ENCODE measurements at places on chromosomes 6 and 20.

- DNase-seq = no peak
Observed at GRCh38 chr6:134519465-134519864, 201.6 kb upstream of the SGK1 start.

- peak; percentile 67 for DNase-seq
Observed at GRCh38 chr20:5557123-5557522, 193.1 kb upstream of the SHLD1 start.

GRCh38 chr6:138515657-138516248 is 16.5 kb upstream of the NHSL1 start:
- DNase-seq = no peak

- no peak for DNase-seq
Observed at GRCh38 chr20:56409956-56410355, 2.1 kb upstream of the CASS4 start.

DNA sequence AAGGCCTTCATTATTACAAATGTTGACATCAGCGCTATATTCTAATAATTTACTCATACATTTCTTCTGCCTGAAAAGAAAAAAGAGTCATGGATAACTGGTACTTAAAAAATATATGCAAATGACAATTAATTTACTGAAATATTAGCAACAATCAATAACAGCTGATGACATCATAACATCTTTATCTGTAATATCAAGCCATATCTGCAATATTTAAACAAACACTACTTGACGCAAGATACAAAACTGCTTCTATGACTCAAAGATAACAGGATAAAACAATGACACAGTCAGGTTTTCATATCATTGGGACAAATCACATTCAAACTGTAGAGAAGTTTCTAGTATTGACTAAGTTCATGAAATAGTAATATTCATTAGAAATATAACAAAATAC is 16.5 kb downstream of the HACE1 start:
- no peak for DNase-seq

DNA sequence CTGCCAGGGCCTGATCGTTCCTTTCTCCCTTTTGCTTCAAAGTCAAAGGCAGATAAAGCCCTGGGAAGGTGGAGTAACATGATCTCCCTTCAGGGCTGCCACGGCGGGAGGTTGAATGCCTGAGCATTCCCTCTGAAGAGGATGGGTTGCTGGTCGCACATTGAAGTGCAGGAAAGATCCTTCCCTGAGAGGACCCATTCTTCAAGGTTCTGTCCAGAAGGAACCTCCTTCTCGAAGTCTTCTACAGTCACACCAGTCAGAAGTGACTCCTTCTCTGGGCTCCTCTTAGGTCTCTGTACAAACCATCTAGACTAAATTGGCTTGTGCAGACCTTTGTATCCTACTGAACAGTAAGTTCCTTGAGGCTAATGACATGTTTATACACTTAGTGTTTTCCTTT is 192.6 kb upstream of the VGLL2 start:
- no peak for DNase-seq

- peak; percentile 87 for DNase-seq
Observed at GRCh38 chr6:168370310-168370991, 50.9 kb upstream of the DACT2 start.

GRCh38 chr6:84596488-84596887 is 167.9 kb downstream of the TBX18 start:
- no peak for DNase-seq

- no peak for DNase-seq
Observed at GRCh38 chr6:129186988-129187387, 304.1 kb downstream of the LAMA2 start.

DNA sequence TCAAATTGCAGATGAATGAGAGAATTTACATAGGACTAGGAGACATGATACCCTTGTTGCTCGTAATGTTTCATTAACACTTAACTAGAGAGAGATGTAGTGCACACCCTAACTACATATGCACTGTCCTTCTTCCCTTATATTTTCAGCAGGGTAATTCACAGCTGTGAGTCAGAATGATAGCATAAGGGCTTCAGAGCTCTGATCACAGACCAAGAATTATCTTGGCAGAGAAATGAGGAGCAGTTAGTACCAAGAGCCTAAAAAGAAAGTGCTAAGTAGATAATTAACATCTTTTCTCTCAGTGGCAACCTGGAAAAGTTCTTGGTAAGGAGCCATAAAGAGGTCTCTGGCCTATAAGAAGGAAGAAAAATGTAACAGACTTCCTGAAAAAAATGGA is 35.8 kb downstream of the GRIK2 start:
- DNase-seq = no peak

DNA sequence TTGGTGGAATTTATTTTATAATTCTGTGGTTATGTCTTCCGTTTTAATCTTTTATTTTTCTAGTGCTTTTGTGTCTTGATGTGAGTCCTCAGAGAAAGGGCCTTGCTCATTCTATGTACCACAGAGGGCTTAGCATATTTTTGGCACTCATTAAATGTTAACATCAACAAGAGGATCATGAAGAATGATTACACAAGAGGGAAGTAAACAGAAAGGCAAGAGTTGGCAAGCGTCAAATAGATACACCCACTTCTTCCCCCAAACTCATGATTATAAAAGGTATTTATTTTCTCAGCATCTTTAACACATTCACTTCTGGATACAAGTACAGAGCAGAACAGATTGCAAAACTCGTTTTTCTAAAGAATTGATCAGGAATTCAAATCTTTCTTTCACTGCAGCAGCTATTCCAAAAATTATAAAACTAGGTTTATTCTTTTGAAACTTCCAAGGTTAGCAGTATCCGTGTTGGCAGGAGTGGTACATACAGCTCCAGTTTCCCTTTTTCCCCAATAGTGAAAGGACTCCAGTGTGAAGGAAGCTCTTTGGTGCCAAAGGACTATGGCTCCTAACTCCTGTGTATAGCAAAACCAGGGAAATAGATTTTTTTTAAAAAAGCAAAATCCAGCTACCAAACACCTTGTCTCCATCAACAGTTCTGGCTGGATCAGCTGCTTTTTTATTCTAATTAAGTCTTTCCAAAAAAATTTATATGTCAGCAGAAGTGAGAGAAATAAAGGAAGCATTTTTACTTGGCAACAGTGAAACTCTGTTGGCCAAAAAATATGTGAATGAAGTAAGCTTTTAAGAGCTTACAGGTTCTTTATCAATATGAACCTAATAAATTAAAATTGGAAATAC is 221.9 kb downstream of the ADGRG6 start:
- DNase-seq = no peak

GRCh38 chr6:123636782-123637181 is at the start of gene TRDN:
Gene TRDN, minus strand, starts transcription at chr6:123636950. Its CDS starts 175 bp downstream, at chr6:123636775.
- no peak for DNase-seq

DNA sequence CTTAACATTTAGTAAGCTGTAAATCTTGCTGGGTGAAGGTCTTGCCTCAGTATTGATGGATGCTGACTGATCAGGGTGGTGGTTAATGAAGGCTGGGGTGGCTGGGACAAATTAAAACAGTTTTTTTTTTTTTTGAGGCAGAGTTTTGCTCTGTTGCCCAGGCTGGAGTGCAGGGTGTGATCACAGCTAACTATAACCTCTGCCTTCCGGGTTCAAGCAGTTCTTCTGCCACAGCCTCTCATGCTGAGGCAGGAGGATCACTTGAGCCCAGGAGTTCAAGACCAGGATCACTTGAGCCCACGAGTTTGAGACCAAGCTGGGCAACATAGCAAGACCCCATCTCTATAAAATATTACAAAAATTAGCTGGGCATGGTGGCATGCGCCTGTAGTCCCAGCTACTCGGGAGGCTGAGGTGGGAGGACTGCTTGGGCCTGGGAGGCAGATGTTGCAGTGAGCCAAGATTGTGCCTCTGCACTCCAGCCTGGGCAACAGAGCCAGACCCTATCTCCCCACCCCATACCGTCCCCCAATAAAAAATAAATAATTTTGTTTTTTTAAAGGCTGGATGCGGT is 67.2 kb downstream of the NCOA3 start:
- no peak for DNase-seq

DNA sequence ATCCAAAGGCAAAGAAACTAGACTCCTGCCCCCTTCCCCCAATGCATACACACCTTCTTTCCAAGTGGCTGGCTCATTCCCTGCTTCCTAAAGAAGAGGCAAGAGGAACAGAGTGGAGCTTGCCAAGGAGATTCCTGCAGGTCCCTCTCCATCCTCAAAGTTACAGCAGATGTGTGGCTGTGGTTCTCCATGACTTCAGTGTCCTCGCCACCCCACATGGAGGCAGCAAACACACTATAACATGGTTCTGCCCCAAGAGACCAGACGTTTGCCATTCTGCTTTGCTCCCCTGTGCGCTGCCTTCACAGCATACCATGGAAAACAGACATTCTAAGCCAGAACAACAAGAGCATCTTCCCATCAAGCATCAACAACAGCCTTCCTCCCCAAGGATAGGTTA is 84.4 kb downstream of the BACH2 start:
- DNase-seq = no peak

DNA sequence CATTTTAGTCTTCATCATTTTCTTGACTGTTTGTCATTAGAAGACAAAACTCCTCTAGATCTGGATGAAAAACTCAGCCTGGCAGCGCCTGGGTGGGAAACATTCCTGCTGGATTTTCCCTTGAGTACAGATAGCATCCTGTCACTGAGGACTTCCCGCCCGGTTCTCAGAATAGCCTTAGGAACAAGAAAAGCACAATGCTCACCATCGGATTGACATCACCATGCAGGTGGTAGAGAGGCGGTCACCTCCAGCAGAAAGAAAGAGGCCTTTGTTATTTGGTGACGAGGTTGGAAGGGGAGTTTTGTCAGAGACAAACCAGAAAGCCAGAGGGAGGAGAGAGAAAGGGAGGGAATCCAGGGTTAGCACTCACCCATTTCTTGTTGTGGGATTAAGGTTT is 39.8 kb downstream of the KIF25 start:
- DNase-seq = no peak

DNA sequence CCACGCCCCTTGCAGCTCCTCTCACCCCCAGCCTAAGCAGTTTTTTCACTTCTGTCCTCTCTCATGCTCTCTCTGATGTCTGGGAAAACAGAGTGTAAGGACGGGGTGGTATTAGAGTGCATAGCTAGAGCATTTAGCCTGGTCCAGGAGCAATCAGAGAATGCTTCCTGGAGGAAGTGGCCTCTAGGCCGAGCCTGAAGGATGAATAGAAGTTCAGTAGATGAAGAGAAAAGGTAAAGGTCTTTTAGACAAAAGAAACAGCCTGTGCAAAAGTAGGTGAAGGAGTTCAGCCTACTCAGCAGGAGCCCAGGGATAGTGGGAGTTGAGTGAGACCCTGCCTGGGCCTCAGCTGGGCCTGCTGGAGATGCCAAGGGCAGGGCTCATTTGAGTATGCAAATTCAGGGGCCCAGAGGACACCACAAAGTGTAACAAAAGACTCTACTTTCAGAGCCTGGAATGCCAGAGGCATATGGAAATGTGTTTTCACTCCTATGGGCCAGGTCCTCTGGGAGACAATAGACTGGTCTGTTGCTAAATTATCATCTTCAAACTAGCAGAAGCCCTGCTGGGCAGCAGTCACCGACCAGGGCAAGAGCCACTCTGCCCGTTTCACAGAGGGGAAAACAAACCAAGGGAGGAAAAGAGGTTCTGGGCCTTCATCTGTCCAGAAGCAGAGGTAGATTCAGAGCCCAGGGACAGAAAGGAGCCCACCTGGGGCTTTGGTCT is 19.7 kb upstream of the TM9SF4 start:
- DNase-seq = no peak

GRCh38 chr6:125722886-125723285 is 26.5 kb upstream of the HEY2 start:
- DNase-seq = no peak
